MV-4-11 (cell line): ENCODE measurements at places on chromosomes 11 and 22.

GRCh38 chr11:121881806-121882205 is 234.2 kb downstream of the BLID start:
- DNase-seq, result peak; percentile 17

DNA sequence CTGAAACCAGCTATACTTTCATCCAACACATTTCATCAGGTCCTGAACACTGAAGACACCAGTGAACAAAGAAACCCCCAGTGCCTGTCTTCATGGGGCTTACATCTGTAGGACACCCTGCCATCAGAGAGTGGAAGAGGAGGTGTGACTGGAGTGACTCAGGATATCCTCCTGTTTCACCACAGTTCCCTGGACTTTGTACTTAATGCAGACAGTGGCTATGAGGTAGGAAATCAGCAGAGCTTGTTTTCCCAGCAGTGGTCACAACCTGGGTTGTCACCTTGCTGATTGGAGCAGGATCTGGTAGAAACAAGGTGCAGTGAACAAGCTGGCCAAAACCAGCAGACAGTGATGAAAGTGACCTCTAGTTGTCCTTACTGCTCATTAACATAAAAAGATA is 128.8 kb downstream of the KIRREL3 start:
- no peak for DNase-seq

GRCh38 chr11:95339086-95339901 is 108.3 kb upstream of the SESN3 start:
- DNase-seq, result no peak

GRCh38 chr11:62069374-62069773 is 54.4 kb upstream of the INCENP start:
- no peak for DNase-seq

DNA sequence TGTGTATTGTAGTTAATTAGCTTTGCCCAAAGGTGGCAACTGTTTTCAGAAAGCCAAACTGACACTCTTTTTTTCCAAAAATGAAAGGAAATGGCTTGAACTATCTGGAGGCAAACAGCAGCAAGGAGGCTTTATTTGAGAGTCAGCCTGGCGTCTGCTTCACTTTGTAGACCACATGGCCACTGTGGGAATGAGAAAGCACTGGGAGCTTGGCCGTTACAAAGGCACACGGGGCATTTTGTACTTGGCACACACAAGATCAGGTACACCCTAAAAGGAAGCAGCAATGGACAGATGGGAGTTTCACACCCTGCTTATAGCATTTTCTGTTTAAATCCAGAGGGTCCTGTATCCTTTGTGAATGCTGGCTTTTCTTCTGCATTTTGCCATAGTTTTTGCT is 126.3 kb downstream of the MPPED2 start:
- DNase-seq, result no peak

- no peak for DNase-seq
Observed at GRCh38 chr11:132024587-132025295, 654.3 kb downstream of the NTM start.
